EH (cell line): ENCODE measurements at places on chromosomes 16 and 17.
A peak's percentile ranks its signal among the peaks of the same experiment; 100 is the strongest.

DNA sequence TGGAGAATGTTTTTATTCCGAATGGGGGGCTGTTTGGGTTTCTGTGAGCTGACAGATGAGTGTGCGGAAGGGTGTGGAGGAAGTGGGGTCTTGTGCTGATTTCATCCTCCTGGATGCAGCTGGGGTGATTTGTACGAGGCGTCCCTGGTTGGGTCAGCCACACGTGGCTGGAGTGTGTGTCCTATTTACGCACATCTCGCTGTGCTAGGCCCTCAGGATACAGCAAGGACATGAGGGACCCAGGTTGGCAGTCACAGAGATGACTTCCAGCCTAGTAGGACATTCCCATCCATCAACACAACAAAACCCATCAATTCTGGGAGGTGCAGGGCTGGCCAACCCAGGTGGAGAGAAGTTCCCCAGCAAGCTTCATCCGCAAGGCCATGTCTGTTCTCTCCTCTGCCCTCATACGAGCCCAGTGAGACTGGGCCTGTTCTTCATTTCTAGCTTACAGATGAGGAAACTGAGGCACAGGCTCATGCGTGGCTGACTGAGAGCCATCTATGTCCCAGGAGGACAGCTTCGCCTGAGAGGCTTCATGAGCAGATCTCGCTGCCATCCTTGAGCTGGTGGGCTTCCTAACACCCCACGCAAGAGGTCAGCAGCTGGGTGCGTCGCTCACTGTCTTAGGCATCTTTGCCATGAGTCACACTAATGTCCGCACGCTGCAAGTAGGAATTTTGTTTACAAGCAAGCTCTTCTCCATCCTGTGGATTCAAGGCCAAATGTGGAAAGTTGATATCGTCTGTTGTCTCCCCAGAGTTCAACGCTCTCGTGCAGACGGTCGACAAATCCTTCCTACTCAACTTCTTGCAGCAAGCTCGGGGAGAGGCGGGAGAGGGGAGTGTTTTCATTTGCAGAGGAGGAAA lies 24.4 kb downstream of the IRF8 start:
- DNase-seq: peak; percentile 69

GRCh38 chr16:47320546-47321310 lies 140.1 kb downstream of the ITFG1 start:
- DNase-seq: peak; percentile 56

GRCh38 chr16:79391395-79391794 lies 209.1 kb downstream of the MAF start:
- no peak for DNase-seq

DNA sequence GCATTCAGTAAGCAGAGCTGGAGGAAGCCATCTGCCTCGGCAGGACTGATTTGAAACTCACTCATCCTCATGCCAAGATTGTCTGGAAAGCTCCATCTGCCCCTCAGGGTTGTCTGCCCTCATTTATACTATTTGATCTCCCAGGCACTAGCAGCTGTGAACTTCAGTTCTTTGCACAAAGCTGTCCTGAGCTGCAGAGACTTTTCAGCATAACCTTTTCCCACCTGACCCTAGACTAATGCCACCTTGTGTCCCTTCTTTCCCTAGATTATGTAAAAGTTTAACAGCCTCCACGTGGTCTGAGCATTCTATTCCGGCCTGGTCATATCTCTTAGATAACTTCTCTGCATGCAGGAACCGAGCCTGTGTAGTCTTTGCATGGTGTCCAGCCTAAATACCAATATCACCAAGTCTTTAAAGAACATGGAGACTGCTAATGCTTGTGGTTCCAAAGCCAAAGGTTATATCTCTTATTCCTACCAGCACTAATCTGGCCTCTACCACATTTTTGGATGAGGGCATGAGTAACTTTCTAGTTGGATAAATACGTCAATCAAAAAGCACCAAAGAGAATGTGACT lies 29.1 kb downstream of the STAT5A start:
- DNase-seq: no peak

- DNase-seq: peak; percentile 49
These were observed 9.4 kb downstream of the MLKL start for GRCh38 chr16:74691093-74691855.
